ENCODE measurements at places on chromosomes 5 and 9.

DNA sequence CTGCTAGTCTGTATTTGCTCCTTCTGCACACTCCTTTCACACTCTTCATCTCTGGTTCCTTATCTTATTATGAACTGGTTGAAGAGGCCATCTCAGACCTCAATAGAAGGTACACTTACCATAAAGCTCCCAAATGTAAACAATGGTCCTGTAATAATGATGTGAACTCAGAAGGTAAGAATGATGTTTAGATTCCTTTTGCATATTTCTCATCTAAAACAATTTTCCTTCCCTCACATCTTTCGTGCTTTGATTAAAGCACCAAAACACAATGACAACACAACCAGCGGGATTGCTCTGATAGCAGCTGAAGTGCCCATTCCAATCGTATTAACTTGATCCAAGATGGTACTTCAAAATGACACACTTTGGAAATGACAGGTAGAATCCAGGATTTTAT is 34.3 kb downstream of the NFIB start:
- H3K4me1 ChIP-seq: peaks cover 82% of the 10 kb centered on the region
- H3K27me3 ChIP-seq: no peaks in the 10 kb centered on the region
- no peak overlapping the region for H3K4me3 ChIP-seq
- H3K36me3 ChIP-seq: peaks cover 2% of the 10 kb centered on the region

GRCh38 chr5:113311301-113311700 is 123.5 kb downstream of the TSSK1B start:
- DNase-seq: no peak
- no peak overlapping the region for H3K27ac ChIP-seq
- H3K27me3 ChIP-seq: peaks cover 2% of the 10 kb centered on the region
- H3K36me3 ChIP-seq: no peaks in the 10 kb centered on the region

DNA sequence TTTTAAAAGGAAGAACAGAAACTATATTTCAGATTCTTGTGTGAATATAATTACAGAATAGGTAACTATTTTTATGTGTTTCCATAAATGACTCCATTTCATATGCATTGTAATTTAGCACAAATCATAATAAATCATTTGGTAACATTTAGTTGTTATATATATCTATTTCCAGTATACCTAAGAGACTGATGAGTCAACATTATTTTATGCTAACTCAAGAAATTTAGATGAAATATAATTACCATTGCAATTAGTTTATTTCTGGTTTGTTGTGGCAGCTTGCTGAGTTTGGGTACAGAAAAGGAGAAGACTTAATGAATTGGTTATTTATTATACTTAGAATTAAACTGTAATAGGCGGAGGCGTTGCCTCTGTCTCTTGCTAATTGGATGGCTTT is 314.9 kb downstream of the KCTD16 start:
- H3K36me3 ChIP-seq: no peaks in the 10 kb centered on the region
- no peak for DNase-seq
- no peak overlapping the region for H3K27ac ChIP-seq
- no peaks in the 10 kb centered on the region for H3K4me1 ChIP-seq
- no peak overlapping the region for H3K4me3 ChIP-seq

DNA sequence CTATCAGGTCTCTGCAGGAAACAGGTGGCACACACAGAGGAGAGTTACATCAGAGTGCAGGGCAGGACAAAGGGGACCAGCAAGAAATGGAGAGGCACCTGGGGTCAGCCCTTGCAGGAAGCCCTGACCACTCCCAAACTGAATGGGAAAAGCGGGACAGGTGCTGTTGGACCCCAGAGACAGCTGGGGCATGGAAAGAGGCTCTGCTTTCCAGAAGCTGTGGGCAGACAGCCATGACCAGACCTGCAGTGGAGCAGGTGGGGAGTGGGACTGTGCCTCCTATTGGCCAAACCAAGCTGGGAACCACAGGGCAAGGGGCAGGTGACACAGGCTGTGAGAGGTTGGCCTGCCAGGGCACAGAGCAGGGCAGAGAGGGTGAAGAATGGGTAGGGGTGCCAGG is 125.8 kb downstream of the BOD1 start:
- H3K36me3 ChIP-seq: no peaks in the 10 kb centered on the region
- no peak overlapping the region for H3K27ac ChIP-seq
- H3K4me3 ChIP-seq: no peak overlapping the region
- H3K4me1 ChIP-seq: peaks cover 36% of the 10 kb centered on the region

GRCh38 chr9:80134487-80134886 is 562.7 kb downstream of the TLE4 start:
- no peak for DNase-seq
- H3K36me3 ChIP-seq: no peaks in the 10 kb centered on the region
- no peak overlapping the region for H3K4me3 ChIP-seq
- no peaks in the 10 kb centered on the region for H3K27me3 ChIP-seq

DNA sequence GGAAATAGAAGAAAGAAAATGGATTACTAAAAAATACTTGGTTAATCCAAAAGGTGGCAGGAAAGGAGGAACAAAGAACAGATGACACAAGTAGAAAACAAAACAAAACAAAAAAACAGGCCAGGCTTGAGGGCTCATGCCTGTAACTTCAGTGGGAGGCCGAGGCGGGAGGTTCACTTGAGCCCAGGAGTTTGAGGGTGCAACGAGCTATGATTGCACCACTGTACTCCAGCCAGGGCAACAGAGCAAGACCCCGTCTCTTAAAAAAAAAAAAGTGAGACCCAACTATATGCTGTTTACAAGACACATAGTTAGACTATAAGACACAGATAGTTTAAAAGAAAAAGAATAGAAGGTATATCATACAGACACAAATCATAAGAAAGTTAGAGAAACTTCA is 59.5 kb downstream of the AK8 start:
- no peak overlapping the region for H3K4me3 ChIP-seq
- H3K27me3 ChIP-seq: peaks cover 41% of the 10 kb centered on the region
- no peaks in the 10 kb centered on the region for H3K36me3 ChIP-seq
- no peak for DNase-seq
- H3K4me1 ChIP-seq: no peaks in the 10 kb centered on the region

GRCh38 chr5:134526483-134527155 is 1.1 kb downstream of the JADE2 start:
- peaks cover 32% of the 10 kb centered on the region for H3K4me1 ChIP-seq
- peak overlapping the region; percentile 90 for H3K4me3 ChIP-seq
- peaks cover 9% of the 10 kb centered on the region for H3K27me3 ChIP-seq
- no peaks in the 10 kb centered on the region for H3K36me3 ChIP-seq
- H3K27ac ChIP-seq: peak overlapping the region; percentile 88

DNA sequence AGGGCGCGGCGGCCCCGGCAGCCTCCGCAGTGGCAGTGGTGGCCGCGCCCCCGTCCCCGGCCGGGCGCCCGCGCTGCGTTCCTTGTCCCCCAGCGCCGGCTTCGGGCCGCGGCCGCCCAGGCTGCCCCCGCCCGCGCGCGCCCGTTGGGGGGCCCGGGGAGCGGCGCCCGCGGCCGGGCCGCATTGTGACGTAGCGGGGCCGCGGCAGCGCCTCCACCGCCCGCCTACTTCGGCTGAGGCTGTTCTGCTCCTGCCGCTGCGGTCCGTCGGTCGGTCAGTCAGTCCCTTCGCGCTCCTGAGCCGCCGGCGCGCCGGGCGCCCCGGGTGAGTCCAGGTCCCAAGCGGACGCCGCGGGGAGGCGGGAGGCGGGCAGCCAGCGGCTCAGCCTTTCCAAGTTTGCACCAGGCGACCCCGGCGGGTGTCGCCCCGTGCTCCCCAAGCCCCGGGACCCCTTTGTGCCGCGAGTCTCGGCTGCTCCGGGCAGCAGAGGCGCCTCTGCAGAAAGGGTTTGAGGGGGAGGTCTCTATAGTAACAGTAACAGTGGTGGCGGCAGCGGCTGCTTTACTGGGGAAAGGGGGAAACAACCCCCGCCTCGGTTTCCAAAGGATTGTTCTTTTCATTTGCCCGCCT is at the start of gene SNCAIP:
Gene SNCAIP, plus strand, starts transcription at position 277 of the 630 bp plus-strand sequence. CDS start 78,898 bp downstream, outside the sequence.
- peaks cover 31% of the 10 kb centered on the region for H3K27me3 ChIP-seq
- no peak for DNase-seq
- no peaks in the 10 kb centered on the region for H3K36me3 ChIP-seq
- peak within 1 kb of the TSS; percentile 86 for H3K4me3 ChIP-seq
- peaks cover 19% of the 10 kb centered on the region for H3K4me1 ChIP-seq
